Neural crest cell (in vitro differentiated cells): ENCODE measurements at places on chromosomes 1 and 21. TPM values are rescaled to one million over a fixed set of nuclear protein-coding genes. Genes with fewer than 3 reads are reported as not detected.

DNA sequence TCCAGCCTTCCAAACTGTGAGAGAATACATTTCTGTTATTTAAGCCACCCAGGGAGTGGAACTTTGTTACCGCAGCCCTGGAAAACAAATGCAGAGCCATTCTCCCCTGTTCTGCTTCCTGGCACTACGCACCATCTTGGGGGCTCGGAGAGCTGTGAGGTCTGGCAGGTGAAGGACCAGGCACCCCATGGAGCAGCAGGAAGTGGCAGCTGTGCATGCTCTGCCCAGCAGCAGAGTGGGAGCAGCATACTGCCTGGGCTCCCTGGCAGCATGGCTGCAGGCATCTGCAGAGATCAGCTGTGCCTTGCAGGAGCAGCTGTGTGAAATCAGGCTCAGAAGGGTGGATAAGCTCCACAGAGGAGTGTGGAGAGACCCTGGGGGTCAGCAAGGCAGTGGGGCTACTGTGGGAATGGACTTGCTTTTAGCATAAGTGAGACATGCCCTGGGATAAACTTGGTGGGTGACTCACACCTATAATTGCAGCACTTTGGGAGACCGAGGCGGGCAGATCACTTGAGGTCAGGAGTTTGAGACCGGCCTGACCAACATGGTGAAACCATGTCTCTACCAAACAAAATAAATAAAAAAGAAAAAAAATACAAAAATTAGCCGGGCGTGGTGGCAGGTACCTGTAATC lies 17.7 kb upstream of the ZSCAN20 start:
- DNase-seq: no peak

DNA sequence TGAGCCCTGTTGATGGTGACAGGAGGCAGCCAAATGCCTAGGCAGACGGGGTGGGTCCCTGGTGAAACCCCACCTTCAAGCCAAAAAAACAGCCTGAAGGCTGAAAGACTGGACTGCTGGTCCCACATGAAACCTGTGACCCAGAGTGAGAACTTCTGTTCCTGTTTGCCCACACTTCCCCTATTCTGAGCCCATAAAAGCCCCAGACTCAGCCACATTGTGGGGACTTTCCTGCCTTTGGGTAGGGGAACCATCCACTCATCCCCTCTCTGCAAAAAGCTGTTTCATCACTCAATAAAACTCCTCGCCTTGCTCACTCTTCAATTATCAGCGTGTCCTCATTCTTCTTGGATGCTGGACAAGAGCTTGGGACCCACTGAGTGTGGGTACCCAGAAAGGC lies 25.2 kb downstream of the HTR6 start:
- no peak for DNase-seq

GRCh38 chr1:168110896-168111545 lies 25.7 kb downstream of the GPR161 start:
- no peak for DNase-seq

- no peak for DNase-seq
Measured at GRCh38 chr1:214569357-214570004, 18.1 kb upstream of the PTPN14 start.

The LY9 gene
- total RNA-seq: not detected in 2 replicates

The FNBP1L gene
- 60.9 and 63.5 TPM in 2 replicates for total RNA-seq

- no peak for DNase-seq
Measured at GRCh38 chr1:30916296-30916695, 7.7 kb upstream of the SDC3 start.

The SRGAP2B gene
- total RNA-seq: 56.6 and 58.5 TPM in 2 replicates

The HCRTR1 gene
- 0.23 TPM in 1 of 2 replicates, not detected in the other for total RNA-seq
